CD4-positive, alpha-beta T cell treated with Interleukin-17A for 4 hours (primary cell): ENCODE measurements at places on chromosomes 16 and 17.
A peak's percentile ranks its signal among the peaks of the same experiment; 100 is the strongest.

DNA sequence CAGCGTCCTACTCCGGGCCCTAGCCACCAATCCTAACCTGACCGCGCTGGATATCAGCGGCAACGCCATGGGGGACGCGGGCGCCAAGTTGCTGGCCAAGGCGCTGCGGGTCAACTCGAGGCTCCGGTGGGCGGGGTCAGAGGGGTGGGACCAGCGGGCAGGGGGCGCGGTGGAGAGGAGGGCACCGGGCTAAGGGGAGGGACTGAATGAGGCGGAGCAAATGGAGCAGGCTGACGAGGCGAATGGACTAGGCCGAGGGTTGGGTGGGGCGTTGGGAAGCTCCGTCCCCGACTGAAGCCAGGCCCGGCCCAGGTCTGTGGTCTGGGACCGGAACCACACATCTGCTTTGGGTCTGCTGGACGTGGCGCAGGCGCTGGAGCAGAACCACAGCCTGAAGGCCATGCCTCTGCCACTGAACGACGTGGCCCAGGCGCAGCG lies 4.6 kb downstream of the CARMIL2 start:
- no peak for DNase-seq

DNA sequence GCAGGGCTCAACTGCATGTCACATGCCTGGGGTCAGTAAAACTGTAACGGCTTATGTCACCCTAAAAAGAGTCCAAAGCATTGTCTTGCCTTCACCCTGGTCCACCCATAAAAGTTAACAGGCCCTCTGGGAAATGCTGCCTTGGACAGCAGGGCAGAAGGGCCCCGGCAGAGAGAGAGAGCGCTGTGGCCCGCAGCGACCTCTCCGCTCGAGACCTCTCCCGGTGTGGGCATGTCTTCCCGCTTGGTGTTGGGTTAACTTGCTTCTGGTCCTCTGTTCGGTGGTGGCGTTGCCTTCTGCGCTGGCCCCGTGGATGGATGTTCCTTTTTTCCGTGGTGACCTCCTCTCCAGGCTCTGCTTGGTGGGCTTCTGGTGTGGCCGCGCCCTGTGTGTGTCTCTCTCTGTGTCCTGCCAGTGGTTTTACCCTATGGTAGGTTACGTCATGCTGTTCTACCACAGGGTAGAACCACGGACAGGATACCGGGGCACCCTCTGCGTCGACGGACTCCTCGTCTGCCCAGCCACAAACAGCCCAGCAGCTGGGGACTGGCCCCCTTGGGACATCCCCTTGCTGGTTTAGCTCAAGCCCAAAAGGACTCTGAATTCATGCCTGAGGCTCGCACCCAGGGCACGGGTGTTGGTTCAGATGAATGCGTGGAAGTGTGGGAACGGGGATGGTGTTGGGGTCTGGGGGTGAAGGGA lies 18.3 kb upstream of the CLEC18A start:
- no peak for DNase-seq

DNA sequence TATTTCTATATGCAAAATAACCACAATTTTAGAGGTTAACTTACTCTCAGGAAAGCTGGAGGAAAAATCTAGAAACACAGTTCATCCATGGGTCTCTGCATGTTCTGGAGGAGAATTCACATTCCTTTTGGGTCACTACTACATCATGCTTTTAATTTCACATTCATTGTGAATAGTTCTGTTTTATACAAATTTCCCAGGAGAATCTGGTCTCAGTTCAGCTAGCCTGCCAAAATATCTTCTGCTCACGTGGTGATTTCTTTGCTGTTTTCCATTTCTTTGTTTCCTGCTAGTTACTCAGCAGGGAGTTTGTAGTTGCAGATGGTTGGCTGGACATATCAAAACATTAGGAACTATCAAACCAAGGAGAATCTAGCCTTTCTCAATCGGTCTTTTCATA lies at the start of gene ABCA9:
ABCA9 (minus strand) TSS at position 106 of the 400 bp plus-strand sequence. CDS start 9,801 bp downstream, outside the sequence.
- DNase-seq: no peak

DNA sequence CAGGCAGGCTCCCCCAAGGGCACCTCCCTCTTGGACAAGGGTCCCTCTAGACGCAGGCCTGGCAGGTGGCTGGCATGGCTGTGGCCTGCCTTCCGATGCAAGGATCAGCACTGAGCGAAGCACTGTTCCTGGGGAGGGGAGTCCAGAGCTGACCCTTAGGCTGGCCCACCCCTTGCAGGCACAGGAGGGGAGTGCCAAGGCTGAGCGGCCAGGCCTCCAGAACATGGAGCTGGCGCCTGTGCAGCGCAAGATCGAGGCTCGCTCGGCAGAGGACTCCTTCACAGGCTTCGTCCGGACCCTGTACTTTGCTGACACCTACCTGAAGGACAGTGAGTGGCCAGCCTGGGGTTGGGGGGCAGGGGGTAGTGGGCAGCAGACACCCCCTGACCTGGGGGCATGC lies 16.8 kb upstream of the MYO15B start:
- no peak for DNase-seq

GRCh38 chr17:50893183-50893993 lies 27.2 kb upstream of the TOB1 start:
- no peak for DNase-seq

- DNase-seq: no peak
These were observed 16.8 kb upstream of the COG7 start for GRCh38 chr16:23469814-23470213.

DNA sequence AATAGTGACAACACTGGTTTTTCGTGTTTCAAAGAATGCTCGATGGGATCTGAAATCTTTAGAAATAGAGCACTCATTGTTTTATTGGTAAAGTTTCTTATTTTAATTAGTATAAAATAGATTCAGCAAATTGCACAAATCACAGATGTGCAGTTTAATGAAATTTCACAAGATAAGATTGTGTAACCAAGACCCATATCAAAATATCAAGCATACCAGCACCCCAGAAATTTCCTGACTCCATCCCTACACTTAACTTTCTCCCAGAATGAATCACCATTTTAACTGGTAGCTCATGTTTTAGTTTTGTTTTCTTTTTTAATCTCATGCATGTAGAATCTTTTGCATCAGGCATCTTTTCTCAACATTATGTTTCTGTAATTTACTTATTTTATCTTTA lies 185.9 kb downstream of the KCNJ2 start:
- no peak for DNase-seq

DNA sequence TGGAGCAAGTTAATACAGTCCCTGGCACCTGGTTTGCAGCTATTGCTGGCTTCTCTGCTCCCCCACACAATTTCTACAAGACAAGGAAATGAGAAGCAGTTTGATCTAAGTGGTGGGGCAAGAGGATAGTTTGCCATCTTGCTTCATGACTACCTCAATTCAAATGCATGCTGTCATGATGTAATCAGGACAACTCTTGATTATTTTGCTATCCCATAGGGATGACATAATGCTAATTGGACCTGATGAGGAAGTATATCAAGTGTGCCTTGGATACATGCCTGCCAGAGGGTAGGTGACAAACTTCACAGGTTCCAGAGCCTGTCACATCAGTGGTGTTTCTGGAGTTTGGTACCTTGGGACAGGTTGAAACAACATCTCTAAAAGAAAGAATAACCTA lies 40.9 kb downstream of the SLFN5 start:
- no peak for DNase-seq

GRCh38 chr16:50901062-50901461 lies 159.2 kb downstream of the CYLD start:
- no peak for DNase-seq

- DNase-seq: peak; percentile 89
These were observed 5.7 kb downstream of the LDHD start for GRCh38 chr16:75110637-75111513.

GRCh38 chr17:15261258-15261801 lies 3.8 kb downstream of the PMP22 start:
- no peak for DNase-seq

GRCh38 chr16:25707982-25708583 lies 16.3 kb downstream of the HS3ST4 start:
- no peak for DNase-seq

- peak; percentile 33 for DNase-seq
These were observed 690 bp downstream of the NDE1 start for GRCh38 chr16:15650698-15651171.
